ENCODE measurements at places on chromosomes 11 and 22.

- no peak for DNase-seq
Measured at GRCh38 chr11:105734426-105734825, 124.6 kb downstream of the GRIA4 start.

DNA sequence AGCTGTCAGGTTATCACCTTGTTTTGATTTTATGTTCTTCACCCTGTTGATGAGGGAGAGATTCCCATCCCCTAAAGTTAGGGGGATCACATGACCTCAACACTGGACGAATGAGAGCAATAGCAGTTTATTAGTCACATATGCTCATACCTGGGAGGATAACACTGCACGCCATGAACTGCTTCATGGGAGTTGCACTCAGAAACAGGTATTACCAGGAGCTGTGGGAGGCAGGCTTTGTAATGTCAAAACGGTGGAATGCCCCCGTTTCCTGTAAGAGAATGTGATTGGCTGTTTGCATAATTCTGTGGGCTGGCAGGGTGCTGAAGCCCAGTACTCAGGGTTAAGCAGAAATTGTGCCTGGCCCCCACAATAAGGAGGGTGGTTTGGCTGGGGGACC lies 3.2 kb upstream of the THY1 start:
- no peak for DNase-seq

- peak; percentile 9 for DNase-seq
Measured at GRCh38 chr11:102794382-102794781, 3.6 kb downstream of the MMP1 start.

- DNase-seq, result no peak
Measured at GRCh38 chr22:30186510-30186909, 60.0 kb downstream of the LIF start.

DNA sequence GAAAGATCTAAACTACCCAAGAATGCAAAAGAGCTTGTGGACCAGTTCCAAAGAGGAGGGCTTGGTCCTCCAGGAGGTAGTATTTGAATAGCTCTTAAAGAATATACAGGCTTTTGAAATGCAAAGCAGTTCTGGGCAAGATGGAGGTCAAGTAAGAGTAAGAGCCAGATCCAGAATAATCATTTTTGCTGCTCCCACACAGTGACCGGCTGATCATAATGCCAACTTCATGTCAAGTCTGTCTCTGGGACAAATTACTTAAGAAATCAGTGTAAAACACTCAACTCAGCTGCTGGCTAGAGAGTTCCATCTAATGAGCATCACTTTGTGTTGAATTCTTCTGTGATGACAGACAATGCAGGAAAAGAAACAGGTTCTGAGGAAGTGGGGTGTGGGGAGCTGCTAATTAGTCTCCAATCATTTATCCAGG lies 250.9 kb upstream of the NARS2 start:
- DNase-seq, result no peak

- no peak for DNase-seq
Measured at GRCh38 chr11:7332962-7333361, 81.3 kb downstream of the SYT9 start.

- no peak for DNase-seq
Measured at GRCh38 chr11:62553080-62553838, 6.7 kb upstream of the AHNAK start.

DNA sequence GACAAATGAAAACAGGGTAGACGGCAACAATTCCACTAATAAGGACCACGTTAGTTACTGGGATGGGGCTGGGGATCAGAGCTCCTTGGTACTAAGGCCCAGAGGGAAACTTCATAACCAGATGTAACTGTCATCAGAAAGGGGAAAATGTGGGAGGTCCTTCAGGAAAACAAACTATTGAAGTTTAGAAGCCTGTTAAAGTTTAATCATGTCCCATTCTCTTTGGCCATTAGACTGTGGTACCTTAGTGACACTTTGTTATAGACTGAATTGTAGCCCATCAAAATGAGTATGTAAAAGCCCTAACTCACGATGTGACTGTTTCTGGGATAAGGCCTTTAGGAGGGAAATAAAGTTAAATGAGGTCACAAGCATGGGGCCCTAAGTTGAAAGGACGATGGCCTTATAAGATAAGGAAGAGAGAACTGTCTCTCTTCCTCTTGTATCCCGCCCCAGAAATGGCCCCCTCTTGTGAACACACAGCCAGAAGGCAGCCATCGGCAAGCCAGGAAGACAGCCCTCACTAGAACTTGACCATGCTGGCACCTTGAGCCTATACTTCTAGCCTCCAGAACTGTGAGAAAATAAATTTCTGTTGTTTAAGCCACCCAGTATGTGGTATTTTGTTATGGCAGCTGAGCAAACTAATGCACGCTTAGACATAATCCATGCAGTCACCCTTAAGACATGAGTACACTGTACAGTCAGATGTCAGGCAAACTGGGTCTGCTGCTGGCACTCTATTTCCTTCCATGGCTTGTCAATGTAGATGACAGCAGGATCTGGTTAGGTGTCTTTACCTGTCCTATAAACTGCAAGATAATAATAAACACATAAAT lies 26.9 kb upstream of the USP47 start:
- no peak for DNase-seq

DNA sequence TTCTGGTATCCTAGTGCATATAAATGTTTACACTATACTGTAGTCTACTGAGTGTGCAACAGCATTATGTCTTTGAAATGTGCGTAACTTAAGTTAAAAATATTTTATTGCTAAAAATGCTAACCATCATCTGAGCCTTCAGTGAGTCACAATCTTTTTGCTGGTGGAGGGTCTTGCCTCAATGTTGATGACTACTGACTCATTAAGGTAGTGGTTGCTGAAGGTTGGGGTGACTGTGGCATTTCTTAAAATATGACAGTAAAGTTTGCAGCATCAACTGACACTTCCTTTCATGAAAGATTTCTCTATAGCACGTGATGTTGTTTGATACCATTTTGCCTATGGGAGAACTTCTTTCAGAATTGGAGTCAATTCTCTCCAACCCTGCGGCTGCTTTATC lies 8.5 kb upstream of the CREBZF start:
- DNase-seq, result no peak

DNA sequence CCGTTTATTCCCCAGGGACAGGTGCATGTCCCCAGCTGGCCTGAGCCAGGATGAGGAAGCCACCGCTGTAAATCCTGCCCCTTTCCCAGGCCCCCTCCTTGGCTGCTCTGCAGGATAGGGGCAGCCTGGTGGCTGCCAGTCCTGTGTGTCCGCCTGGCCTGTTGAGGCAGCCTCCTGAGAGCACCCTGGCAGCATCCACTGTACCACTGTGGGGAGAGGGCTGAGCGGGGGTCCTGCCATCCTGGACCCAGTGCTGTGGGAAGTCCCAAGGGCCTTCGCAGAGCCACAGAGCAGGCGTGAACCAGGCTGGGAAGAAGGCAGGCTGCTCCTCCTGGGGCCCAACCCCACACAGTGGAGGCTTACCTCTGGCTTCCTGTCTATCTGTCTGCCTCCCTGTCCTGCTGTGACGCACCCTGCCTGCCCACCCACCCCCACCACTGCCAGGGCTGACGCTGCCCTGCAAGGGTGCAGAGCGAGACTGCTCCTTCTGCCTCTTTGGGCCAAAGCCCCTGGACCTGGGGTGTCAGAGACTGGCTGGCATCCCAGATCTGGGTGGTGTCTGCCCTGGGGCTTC lies 8.4 kb downstream of the KCTD17 start:
- no peak for DNase-seq

- DNase-seq, result no peak
Measured at GRCh38 chr11:78732246-78732645, 157.6 kb upstream of the NARS2 start.

DNA sequence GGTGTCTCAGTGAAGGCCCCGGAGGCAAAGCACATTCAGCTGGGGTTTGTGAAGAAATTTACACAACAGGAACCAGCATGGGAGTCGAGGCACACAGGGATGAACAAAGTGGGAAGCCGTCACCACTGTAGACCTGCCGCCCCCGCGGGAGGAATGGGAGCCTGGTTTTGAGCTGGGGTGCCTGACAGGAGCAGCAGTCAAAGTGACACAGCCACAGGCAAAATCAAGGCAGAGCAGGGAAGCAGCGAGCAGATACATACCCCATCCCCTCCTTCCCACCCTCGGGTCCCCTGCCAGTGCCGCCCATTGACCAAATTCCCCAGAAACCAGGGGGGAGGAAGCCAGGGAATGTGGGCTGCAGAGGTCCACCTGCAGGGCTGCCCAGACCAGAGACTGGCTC lies 20.8 kb downstream of the P2RX3 start:
- no peak for DNase-seq

DNA sequence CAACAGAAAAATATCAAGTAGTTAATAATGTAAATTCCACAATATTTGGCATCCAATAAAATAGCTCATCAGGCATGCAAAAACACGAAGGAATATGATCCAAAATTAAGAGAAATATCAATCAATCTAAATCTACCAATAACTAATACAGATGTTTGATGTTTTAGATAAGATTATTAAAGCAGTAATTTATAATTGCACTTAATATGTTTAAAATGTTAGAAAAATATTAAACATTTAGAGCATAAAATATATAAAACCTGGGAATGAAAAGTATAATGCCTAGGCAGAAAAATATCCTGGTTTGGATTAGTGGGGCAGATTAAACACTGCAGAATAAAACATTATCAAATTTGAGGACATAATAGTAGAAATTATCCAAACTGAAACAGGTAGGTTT lies 879.9 kb downstream of the FAM181B start:
- no peak for DNase-seq

GRCh38 chr11:69903211-69903610 lies 84.0 kb upstream of the FGF3 start:
- DNase-seq, result no peak

DNA sequence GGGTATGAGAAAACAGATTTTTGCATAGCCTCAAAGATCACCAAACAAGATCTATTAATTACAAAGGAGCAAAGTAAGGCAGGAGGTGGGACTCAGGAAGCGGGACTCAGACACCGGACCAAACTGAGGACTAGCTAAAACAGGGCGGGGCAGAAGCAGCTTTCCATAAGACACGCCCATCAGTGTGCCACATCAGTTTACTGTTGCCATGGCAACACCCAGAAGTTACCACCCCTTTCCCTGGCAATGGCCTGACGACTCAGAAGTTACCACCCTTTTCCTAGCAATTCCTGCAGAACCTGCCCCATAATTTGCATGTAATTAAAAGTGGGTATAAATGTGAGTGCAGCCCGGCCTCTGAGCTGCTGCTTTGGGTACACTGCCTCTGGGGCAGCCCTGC lies 173.9 kb downstream of the SHANK2 start:
- DNase-seq, result peak; percentile 14

DNA sequence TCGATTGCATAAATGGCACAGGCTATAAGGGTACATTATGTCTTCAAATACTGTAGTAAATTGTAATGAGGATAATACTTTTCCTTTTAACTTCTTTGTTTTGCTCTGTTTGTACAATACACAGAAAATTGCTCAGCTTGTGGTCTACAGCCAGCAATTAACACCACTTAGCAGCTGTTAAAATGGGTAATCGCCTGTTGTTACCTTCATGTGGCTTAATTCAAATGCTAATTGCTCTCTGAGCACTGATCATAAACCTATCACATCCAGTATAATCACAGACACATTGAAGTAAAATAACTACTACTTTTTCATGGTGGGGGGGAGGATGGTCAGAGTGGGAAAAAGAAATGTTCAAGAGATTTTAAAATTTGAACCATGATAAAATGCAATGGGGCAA lies 1164.1 kb upstream of the CNTN5 start:
- peak; percentile 93 for DNase-seq

DNA sequence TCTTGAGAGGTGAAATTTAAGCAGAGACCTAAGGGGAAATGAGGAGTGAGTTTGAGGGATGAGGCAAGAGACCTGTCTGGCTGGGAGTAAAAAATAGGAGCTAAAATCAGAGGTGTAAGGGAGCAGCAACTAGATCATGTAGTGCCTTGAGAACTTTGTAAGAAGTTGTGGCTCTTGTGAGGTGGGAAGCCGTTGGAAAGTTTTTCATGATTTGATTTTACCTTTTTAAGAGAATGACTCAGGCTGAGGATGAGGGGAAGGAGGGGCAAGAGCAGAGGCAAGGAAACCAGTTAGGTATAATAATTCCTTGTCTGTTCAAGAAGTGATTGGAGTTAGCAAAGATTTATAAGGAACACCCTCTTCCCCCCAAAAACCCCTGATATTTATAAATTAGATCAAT lies 25.8 kb downstream of the QSER1 start:
- no peak for DNase-seq

GRCh38 chr11:131895865-131896264 lies 525.5 kb downstream of the NTM start:
- DNase-seq, result no peak

- no peak for DNase-seq
Measured at GRCh38 chr22:40289991-40290459, 56.3 kb upstream of the ADSL start.

DNA sequence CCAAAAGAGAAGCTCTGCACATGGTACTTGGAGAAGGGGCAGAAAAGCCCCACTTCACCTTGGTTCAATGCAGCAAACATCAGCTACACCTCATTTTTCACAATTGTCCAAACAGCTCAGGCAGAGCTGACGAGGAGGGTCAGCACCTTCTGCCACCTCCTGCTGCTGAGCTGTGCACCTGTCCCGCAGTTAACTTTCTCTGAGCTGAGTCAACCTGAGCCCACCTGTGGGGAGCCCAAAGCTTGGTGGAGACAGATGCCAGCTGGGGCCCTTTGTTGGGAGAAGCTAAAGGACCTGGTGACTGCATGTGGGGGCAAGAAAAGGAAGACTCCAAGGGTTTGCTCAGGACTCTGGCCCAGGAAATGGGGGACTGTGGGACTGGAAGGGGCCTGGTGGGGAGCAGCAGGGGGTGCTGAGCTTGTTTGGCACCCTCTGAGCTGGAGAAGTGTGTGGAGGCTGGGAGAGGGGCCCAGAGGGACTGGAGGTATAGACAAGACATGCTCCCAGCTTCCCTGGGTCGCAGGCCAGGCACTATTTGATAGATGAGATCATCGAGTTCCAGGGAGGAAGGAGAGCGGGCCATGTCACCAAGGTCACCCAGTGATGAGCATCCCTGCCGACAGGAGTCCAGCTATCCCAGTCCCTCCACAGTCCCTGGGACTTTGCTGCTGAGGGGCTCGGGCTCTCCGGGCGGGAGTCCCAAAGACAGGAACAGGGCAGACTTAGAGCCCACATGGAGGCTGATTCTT lies 53.5 kb downstream of the KCNJ4 start:
- peak; percentile 78 for DNase-seq

- no peak for DNase-seq
Measured at GRCh38 chr11:44760917-44761550, 34.3 kb downstream of the TSPAN18 start.

DNA sequence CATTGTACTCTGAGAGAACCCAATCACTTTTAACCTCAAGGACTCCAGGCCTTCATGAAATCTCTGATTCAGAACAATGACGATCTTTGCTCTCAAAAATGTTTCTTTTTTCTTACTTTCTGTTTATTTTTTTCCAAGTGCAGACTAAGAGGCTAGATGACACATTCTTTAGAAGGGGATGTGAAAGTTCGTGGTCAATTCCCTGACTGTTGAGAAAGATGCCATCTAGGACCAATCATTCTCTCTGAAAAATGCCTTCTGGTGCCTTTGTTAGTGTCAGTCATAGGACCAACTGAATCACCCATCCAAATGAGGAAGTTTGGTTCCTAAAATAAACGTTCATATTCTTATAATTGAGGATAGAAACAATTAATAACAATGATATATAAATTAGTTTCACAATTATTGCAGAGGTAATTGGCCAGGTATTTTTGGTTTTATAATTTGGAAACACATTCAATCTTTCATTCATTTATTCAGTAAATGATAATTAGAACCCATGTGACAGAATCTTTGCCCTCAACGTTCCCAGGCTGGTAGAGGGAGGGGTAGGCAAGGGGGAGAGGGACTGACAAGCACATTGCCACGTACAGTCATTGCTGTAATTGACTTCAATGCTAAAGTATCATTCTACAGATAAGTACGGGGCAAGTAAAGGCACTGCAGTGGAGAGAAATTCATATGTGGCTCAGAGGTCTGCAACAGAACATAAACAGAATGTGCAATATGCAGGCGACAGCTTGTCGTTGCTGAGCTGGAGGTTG lies 333.4 kb upstream of the MPPED2 start:
- no peak for DNase-seq
